Activated CD4-positive, alpha-beta T cell treated with anti-CD3 and anti-CD28 coated beads for 36 hours (primary cell): ENCODE measurements at places on chromosomes 4 and X. TPM values are rescaled to one million over a fixed set of nuclear protein-coding genes. Genes with fewer than 3 reads are reported as not detected.

Gene NEXMIF
- total RNA-seq = 0.37 TPM

DNA sequence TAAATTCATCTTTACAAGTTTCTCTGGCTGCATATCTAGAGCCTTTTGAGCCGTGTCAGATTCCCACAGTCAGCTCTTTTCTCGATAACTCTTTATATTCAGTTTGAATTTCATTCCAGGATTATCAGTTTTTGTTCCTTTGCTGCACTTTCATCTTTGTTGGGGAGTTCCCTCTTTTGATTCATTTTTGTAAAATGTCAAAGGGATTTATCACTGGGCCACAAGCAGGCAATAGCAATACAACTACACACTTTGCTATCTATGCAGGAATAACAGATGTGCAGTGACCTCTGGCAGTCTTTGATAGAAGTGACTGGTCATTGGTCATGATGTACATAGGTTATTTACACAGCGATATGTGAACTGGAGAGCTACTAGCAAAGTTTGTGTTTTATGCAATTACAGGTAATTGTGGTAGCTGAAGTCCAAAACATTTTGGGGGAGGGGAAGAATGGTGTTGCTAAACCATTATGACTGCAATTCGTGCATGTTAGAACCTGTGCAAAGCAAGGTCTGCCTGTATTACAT is 43.8 kb downstream of the HPGDS start:
- DNase-seq = no peak

GRCh38 chr4:7941111-7941964 is 1.7 kb upstream of the AFAP1 start:
- DNase-seq = no peak

DNA sequence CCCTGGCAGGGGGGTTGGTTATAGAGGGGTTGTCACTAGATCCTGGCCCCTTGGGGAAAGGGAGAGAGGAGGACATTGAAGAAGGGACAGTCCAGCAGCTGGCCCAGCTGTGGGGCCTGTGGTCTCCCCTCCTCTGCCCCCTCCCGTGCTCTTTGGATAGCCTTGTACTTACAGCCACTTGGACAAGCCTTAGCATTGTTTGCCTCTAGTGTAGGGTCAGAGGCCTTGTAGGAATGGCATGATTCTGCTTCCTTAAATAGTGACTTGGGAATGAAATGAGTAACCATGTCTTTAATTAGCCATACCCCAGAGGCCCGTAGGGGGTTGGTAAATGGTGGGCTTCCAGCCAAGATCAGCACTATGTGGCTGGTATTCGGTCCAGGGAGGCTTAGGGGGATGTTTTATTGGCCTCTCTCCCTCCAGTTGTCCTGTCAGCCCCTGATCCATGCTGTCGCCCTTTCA is 230.6 kb downstream of the PTTG2 start:
- no peak for DNase-seq

Gene FGF16
- total RNA-seq = not detected

Gene MGARP
- 0.21 TPM for total RNA-seq
